ENCODE measurements at places on chromosomes 5 and 9.

DNA sequence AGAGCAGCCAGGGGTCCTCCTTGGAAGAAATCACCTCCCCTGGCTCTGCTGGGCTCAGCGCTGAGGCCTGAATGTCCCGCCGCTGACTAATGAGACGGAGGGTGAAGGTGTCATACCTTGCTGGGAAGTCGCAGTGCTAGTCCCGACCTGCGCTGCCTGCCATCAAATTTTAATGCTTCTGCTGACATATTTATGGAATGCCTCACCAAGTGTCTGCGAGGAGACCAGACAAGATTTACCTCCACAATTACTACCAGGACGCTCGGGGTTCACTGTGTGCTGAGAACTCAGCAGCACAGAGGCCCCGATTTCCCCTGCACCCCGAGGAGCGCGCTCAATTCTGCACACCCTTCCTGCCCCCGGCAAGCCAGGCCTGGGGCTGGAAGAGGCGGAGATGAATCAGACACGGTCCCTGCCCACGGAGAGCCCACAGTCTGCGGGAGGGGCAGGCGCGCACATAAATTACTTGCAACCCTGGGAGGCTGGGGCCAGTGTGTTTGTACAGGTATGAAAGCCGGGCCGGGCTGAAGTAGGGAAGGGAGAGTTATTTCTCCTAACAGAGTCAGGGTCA lies 175.2 kb downstream of the PAX5 start:
- no peak for DNase-seq

DNA sequence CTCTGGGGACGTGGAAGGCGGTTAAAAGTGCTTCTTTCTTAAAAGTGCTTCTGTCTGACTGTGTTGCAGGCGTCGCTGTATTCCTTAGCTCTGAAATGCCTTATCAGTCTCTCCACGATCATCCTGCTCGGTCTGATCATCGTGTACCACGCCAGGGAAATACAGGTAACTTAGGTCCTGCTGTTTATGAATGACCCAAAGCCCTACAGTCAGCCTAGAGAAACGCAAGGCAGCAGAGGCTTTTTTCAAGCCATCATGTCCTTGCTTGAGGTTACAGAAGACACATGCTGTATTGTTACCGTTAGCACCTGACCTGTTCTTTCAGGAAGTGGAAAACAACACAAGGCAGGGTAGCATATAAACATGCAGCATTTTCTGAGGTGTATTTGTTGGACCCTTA lies 2.0 kb downstream of the KCNN2 start:
- DNase-seq, result no peak

DNA sequence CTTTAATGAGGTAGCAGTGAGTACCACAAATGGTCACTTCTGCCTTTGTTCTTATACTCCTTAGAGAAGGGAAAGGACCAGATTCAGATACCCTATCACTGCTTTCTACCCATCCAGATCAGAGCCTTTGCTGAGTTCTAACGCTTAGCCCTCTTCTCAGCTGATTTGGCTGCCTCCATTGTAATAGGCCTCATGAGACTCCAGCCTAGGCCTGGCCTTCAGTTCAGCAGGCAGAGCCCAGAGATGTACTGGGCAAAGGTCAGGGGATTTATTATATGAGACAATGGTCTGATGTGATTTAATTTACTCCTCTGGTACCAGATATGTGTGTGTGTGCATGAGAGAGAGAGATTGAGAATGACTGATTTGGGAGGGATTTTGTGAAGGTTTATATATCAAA lies 124.7 kb downstream of the GHR start:
- no peak for DNase-seq

GRCh38 chr5:38660194-38660668 lies 103.8 kb upstream of the LIFR start:
- peak; percentile 59 for DNase-seq

- no peak for DNase-seq
Measured at GRCh38 chr5:10250806-10251276, 761 bp downstream of the CCT5 start.

- DNase-seq, result no peak
Measured at GRCh38 chr5:90399251-90399650, 10.3 kb downstream of the CETN3 start.

DNA sequence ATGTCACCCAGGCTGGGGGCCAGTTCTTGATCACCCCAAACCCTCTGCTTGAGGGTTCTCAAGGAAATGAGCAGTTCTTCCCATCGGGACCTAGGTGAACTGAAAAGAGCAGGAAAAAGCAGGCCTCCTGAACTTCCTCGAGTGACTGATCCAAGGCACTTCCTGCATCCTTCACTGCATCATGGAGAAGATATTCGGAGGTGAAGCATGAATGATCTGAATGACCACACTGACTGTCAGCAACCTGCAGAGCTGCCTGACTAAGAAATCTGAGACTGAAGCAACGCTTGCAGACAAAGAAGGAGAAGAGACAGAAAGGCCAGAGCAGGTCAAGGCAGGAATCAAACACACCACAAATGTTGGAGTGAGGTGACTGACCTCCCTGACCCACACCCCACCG lies 420.2 kb downstream of the AGTPBP1 start:
- DNase-seq, result no peak

DNA sequence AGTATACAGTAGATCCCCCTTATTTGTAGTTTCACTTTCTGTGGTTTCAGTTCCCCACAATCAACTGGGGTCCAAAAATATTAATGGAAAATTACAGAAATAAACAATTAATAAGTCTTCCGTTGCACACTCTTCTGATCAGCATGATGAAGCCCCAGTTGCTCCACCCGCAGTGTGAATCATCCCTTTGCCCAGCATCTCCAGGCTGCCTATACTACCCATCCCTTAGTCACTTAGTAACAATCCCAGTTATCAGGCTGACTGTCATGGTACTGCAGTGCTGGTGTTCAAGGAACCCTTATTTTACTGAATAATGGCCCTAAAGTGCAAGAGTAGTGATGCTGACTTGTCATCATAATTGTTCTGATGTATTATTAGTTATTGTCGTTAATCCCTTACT lies 28.9 kb downstream of the SHC3 start:
- DNase-seq, result no peak

GRCh38 chr9:18056269-18056992 lies 417.5 kb upstream of the ADAMTSL1 start:
- DNase-seq, result no peak

DNA sequence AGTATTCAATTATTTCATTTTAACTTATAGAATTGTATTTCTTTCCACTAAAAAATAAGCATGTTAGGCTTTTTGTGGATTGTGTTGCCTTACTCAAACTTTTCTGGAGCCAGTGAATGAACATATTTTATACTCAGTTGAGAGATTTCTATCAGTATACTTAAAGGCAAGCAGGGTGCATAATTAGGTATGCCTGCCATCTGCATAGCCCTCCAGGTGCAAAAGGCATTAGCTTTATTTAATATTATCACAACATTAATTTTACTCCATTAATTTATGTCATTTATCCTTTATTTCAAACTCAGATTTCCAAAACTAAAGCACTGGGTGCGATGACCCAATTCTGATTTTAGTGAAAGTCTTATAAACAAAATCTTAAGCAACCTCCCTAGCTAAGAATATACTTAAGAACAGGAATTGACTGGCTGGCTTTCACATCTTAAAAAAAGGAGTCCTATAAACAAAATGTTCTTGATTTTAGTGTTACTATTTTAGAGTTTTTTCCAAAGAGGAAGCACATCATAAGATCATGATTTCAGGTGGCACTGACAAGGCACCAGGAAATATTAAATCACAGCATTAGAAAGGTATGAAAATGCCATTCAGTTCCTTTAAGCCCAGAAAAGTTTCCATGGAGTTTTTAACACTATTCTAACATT lies 178.4 kb downstream of the MPDZ start:
- no peak for DNase-seq

DNA sequence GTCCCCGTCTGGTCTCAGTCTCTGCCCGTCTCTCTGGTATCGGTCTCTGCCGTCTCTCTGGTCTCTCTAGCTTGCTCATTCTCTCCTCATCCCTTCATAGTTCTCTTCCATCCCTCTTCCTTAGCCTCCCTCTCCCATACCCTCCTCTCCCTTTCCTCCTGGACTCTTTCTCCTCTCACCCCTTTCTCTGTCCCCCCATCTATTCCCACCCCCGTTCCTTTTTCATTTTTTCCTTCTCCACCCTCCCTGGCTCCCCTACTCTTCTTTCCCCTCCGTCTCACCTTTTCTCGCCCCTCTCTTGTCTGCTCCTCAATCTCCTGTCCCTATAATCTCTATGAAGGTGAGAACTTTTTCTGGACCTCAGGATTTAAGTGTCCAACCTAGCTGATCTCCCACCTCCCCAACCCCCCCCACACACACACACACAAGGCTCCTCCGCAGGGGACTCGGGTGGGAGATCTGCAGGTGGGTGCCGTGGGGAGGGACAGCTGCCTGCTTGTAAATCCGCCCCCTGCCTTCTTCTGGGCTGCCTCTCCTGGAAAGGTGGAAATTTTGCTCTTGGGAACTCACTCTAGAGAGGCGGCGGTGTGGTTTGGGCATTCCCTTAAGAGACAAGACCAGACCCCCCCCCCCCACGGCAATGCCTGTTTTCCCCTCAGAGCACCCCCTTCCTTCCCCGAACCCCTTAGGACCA lies 953 bp downstream of the UBE2QL1 start:
- DNase-seq, result no peak

- DNase-seq, result no peak
Measured at GRCh38 chr5:145777445-145778063, 57.6 kb downstream of the PRELID2 start.

GRCh38 chr5:148615644-148616275 lies 38.6 kb downstream of the HTR4 start:
- no peak for DNase-seq

DNA sequence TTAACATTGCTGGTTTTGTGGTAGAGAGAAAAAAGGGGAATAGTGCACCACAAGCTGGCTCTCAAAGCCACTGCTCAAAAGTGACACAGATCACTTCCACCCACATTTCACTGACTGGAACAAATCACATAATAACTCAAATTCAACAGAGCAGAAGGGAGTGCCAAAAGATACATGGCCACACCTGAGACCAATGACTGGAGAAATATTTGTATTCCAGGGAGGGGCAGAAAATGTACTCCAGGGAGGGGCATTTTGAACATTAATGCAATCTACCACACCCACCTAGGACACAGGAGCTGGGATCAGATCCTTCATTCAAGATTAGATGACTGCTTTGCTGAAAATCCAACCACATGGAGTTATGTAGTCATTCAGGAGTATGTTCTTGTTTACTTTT lies 44.8 kb upstream of the ALDOB start:
- no peak for DNase-seq

DNA sequence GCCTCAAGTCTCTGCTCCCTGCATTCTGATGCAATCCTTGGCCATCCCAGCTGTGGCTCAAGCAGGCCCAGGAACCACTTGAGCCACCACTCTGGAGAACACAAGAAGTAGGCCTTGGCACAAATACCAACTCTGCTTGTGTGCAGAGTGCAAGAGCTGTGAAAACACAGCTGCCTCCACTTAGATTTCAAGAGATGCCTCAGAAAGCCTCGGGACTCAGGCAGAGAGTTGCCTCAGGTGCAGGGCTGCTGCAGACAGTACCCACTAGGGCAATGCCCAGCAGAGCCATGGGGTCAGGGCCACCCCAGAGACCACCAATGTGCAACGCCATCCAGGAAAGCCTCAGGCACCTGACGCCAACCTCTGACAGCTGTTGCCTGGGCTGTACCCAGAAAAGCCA lies 82.4 kb downstream of the FREM1 start:
- DNase-seq, result no peak

GRCh38 chr5:55344392-55344992 lies 36.7 kb downstream of the MTREX start:
- DNase-seq, result no peak

DNA sequence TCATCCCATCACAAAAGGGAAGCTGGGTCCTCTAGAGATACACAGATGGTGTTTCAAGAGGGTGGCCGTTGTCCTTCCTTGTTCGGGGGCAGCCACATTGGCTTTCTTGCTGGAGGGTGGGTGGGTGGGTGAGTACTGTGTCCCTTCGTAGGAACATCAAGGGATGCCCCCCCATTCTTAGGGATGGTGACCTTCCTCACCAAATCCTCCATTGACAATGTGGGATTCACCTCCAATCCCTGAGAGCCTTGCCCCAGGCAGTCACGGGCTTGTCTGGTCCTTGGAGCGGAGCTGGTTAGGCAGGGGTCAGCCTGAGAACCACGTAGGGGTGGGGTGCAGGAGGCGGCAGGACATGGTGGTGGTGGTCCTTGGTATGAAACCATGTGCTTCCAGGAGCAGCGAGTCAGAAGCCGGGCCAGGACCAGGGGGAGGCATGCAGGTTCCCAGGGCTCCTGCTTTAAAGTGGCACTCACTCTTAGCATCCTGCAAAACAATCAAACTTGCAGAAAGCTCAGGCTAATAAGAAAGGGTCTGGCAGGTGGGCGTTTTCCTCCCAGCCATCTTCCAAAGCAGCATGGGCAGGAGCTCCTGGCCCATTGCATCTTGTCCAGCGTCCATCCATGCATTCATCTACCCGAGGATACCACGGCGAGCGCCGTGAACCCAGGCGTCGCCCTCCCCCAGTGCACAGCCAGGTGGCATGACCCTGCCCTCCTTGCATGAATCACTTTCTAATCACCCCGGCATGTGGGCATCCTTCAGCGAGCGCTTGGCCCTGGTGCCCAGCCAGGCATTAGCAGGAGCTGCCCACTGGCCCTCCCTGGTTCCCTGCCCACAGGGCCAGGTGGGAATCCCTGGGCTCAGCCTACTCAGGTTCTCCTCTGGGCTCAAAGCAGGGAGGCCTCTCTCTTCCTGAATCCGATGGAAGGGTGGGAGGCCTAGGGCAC lies 76.4 kb downstream of the NTNG2 start:
- no peak for DNase-seq

- no peak for DNase-seq
Measured at GRCh38 chr9:97136421-97136820, 97.5 kb upstream of the CTSV start.

DNA sequence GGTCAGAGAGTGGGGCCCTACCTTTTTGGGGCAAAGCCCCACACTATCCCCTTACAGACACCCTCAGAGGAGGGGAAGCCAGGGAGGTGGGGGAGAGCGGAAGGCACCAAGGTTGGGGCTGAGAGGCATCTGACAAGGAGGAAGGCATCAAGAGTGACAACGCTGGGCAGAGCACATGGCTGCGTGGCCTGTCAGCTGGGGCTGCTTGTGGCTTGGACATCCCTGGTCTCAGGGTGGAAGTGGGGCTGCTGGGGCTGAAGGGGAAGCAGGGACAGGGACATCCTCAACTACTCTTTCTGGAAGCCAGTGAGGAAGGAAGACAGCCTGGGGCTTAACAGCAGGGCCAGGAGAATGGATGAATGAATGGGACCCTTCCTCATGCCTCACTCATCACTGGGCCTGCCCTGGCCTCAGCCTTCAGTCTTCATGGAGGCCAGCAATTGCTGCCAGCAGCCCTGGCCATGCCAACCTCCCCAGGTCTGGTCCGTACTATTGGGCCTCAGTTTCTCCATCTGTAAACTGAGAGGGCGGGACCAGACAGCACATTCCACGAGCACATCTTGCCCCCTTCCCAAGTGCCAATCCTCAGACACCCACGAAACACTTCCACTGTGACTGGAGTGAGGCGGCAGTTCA lies 993 bp upstream of the RALGDS start:
- DNase-seq, result no peak

DNA sequence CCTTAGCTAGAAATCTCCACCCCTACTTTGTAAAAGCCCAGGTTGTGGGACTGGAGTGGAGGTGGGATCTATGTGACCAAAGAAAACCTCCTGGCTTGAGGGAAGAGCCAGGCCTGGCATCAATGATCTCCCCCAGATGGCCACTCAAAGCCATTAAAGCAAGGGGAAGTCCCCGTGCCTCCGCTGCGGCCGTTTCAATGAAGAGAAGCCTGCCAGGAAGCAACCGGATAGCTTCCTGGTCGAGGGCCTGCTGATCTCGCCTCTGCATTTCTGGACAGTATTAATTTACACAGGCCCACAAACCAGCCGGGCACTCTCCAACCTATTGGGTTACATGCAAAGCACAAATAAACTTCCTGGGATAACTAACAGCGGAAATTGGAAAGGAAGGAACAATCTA lies 160.5 kb upstream of the MSX2 start:
- DNase-seq, result no peak

All from breast epithelium (tissue), 4 donors.